CD4-positive, alpha-beta memory T cell (primary cell): ENCODE measurements at places on chromosomes 12 and 14. TPM values are rescaled to one million over a fixed set of nuclear protein-coding genes. Genes with fewer than 3 reads are reported as not detected.

Gene SCNN1A
- 0.53 TPM for polyA plus RNA-seq

Gene RDH12
- polyA plus RNA-seq = not detected

Gene CLEC1B
- not detected for polyA plus RNA-seq

Gene RAD51AP1
- 0.62 TPM for polyA plus RNA-seq

Gene RESF1
- 339 TPM for polyA plus RNA-seq

Gene POMT2
- 0.86 TPM for polyA plus RNA-seq

Gene LRP6
- 0.45 TPM for polyA plus RNA-seq

Gene PLBD1
- polyA plus RNA-seq = 0.22 TPM

Gene HOXC10
- polyA plus RNA-seq = not detected

Gene ATP5MC2
- polyA plus RNA-seq = 581 TPM

Gene TRHDE
- polyA plus RNA-seq = not detected

Gene IRF2BPL
- 3.8 TPM for polyA plus RNA-seq

Gene TAS2R42
- polyA plus RNA-seq = not detected

Gene GPATCH2L
- 14.8 TPM for polyA plus RNA-seq

Gene LBHD2
- not detected for polyA plus RNA-seq

Gene CARMIL3
- not detected for polyA plus RNA-seq

Gene PAH
- not detected for polyA plus RNA-seq

Gene KRT74
- not detected for polyA plus RNA-seq

Gene ALG10
- polyA plus RNA-seq = 1.5 TPM

Gene SPATA7
- polyA plus RNA-seq = 8.5 TPM

Gene RAB3IP
- polyA plus RNA-seq = 33.1 TPM

Gene NTN4
- polyA plus RNA-seq = 5.2 TPM

Gene SLC5A8
- polyA plus RNA-seq = not detected

Gene GLIPR1L1
- not detected for polyA plus RNA-seq

Gene NID2
- 0.37 TPM for polyA plus RNA-seq

Gene HSPB8
- not detected for polyA plus RNA-seq

Gene PLA2G1B
- polyA plus RNA-seq = not detected

Gene PRH2
- polyA plus RNA-seq = not detected

Gene HOXC11
- polyA plus RNA-seq = not detected

Gene LUM
- not detected for polyA plus RNA-seq

Gene METAP2
- 45.0 TPM for polyA plus RNA-seq

Gene ESR2
- 0.59 TPM for polyA plus RNA-seq

Gene TMPRSS12
- not detected for polyA plus RNA-seq

Gene HSPA2
- 0.45 TPM for polyA plus RNA-seq

Gene E2F7
- polyA plus RNA-seq = not detected

Gene GPX2
- polyA plus RNA-seq = not detected

Gene RND1
- polyA plus RNA-seq = 0.85 TPM

Gene OVCH1
- polyA plus RNA-seq = not detected

Gene GSC
- not detected for polyA plus RNA-seq

Gene C3AR1
- 10.6 TPM for polyA plus RNA-seq

Gene JAG2
- not detected for polyA plus RNA-seq

Gene LPAR5
- polyA plus RNA-seq = 5.4 TPM

Gene TEAD4
- polyA plus RNA-seq = not detected

Gene ZNF26
- 13.7 TPM for polyA plus RNA-seq

Gene IGFBP6
- polyA plus RNA-seq = 1.5 TPM

Gene HVCN1
- polyA plus RNA-seq = 7.4 TPM

Gene PTPN21
- not detected for polyA plus RNA-seq

Gene ALKBH2
- 16.4 TPM for polyA plus RNA-seq

Gene NGB
- not detected for polyA plus RNA-seq

Gene IL22
- polyA plus RNA-seq = not detected

Gene CCDC196
- not detected for polyA plus RNA-seq
